ENCODE measurements at places on chromosomes 4 and X.

DNA sequence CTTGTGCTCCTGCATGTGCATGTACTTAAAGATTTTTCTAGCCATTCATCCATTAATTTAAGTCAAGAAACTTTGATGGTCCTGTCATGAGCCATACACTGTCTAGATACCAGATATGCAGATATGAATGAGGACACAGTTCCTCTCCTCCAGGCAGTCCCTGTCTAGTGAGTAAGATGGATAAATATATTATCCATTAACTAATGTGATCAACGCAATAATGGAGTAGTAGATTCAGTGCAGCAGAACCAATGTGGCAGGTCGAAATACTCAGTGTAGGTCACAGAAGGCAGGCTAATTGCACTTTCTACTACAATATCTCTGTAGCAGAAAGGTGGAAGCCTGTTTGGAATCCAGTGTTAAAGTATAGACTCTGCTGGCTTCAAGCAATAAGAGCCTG is 112.5 kb downstream of the PCDH7 start:
- no peak for DNase-seq

- DNase-seq, result no peak
Measured at GRCh38 chr4:814312-814850, 11.5 kb downstream of the CPLX1 start.

GRCh38 chr4:161444626-161445025 is 719.2 kb downstream of the FSTL5 start:
- DNase-seq, result no peak

GRCh38 chr4:106355193-106355592 is 13.4 kb downstream of the GIMD1 start:
- no peak for DNase-seq

- DNase-seq, result no peak
Measured at GRCh38 chrX:5431823-5432222, 796.8 kb downstream of the NLGN4X start.

GRCh38 chr4:86556791-86557415 is 37.2 kb upstream of the PTPN13 start:
- DNase-seq, result no peak

DNA sequence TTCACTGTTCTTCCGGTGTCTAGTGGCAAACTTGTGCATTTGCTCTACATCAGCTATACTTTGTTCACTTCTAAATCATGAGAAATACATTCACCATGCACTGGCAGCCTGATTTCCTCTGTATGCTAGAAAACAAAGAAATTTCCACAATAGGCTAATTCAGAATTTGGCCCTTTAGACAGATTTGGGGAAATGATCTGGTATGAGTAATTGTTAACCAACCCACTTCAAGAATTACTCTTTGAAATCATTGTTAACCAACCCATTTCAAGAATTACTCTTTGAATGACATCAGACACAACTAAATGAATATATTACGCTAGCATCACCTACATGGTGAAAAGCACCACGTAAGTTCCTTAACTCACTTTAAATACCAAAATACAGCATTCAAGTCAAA is 14.6 kb downstream of the APBB2 start:
- no peak for DNase-seq

DNA sequence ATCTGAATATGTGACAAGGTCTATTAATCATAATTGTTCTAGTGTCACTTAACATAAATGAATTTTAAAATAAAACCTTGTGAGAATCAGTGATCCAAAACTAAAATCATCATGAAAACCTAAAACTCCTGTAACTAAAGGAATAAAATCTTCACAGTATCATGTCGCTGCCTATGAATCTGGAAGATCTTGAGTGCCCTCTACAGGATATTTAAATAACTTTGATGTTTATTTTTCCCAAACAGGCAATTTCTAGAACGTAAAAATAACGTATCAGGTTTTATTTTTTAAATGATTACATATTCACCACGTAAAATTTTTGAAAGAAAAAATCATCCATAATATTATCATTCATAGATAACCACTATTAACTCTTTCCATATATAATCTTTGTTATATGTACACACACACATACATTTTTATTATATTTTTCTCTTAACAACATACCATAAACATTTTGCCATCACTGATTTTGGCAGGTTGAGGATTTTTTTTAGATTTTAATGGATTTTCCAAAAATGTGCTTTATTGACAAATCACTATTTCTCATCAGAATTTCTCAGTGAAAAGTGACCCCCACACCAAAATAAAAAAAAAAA is 79.6 kb downstream of the COMMD8 start:
- DNase-seq, result no peak

DNA sequence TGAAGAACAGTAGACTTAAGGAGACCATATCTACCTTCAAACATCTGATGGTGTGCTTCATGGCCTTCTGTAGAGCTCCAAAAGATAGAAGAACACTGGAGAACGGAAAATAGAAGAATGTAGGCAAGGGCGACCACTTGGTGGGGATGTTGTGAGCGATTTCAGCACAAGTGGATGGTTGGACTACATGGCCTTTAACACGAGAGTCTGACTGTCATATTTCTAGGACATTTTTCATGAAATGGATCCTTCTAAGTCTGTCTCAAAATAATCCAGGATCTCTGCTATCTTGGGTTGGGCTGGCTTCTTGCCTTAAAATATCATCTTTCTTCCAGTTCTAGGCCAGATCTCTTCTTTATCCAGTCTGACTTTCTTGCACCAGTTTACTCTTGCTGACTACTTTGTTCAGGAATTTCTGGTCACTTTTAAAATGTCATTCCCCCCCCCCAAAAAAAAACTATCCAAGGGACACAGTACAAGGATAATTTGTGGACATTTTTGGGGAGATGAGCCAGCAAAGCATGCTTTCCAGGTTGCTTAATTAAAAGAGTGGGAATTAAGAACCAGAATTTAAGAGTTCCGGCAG is 1.2 kb upstream of the MID1IP1 start:
- peak; percentile 38 for DNase-seq

DNA sequence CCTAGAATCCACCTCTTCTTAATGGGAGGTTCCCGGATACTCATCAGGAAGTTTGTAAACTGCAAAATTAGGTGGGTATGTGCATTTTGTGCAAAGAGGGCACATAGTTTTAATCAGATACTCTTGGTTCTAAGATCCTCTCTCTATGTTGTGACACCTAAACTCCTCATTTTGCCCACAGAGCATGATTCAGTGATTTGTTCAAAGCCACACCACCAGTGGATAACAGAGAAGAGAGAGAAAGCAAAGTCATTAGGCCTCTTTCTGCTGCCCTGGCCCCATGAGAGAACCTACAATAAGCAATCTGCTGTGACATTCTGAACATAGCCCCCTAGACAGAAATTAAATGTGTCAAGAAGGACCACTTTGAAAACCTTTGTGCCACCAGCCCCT is 72.3 kb upstream of the STIM2 start:
- no peak for DNase-seq

DNA sequence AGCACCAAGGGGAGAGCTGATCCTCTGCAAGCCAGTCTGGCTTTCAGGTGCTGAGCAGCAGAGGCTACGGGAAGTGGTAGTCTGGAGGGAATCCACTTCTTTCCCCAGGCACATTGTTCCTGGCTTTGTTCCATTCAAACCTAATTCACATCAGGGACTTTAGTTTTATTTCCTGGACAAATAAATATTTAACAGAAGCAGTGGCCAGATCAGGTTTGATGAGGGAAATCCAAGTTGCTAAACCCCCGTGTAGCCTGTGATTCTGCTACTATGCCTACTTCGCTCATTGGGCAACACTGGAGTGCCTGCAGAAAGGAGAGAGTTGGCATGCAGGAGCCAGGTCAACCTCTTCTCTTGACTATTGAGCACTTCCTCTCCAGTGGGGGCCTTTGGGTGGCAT is 13.8 kb upstream of the STBD1 start:
- no peak for DNase-seq

DNA sequence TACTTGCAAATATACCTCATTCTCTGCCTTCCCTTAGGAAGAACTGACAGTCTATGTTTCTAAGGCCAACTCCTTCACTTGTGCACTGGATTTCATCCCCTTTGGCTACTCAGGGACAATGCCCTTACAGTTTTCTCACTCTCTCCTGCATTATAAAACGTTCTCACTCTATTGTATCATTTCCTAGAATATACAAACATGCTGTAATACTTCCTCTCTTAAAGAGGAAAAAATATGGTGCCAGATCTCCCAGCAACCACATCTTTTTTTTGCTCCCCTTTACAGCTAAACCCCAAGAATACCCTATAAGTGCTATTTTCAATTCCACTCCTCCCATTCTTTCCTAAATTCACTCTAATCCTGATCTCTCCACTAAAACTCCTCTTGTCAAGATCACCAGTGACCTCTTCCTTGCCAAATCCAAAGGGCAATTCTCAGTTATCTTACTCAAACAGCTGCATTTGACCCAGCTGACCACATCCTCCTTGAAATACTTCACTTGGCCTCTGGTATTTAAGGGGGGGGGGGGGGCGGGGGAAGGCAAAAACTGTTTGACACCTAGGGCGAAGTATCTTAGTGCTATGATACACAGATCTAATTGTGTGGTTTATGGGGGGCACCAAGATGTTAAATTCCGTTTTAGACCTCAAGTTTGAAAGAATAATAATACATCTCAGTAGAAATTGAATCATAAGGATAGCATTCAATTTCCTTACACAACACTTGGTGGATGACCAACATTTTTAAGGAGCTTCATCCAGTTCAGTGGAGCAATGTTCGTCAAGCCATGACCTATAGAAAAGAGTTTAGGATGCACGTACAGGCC is 1.6 kb downstream of the RCHY1 start:
- no peak for DNase-seq

DNA sequence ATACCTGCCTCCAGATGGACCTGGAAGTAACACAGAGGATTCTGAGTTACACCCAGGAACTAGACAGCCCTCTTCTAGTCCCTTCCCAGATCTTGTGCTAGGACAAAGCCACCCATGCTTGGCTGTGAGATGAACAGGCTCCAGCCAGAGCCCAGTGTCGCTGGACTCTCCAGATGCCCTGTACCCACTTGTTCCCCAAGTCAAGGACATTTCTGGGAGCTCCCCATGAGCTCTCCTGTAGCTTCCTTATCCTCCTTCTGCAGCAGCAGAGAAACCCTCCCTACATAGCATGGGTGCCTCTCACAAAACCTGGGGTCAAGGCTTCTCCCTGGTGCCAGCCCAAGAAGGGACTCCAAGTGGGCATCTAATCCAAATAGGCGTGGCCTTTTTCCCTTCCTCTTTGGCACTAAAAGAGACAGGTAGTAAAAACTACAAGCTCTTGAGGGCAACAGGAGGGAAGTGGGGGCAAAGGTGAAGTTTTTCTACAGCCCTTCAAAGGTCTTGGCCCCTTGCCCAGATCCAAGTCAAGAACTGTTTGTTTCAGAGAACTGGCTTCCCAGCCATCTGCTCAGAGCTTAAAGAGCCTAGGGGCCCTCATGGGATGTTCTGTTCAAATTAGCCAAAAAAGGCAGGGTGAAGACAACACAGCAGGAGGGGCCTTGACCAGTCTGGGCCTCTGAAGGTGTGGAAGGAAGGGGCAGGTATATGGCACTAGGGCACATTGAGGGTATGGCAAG is 8.5 kb upstream of the ERCC6L start:
- no peak for DNase-seq

- no peak for DNase-seq
Measured at GRCh38 chr4:135724421-135724820, 1522.8 kb upstream of the PABPC4L start.

GRCh38 chr4:7906171-7906701 is 33.4 kb downstream of the AFAP1 start:
- no peak for DNase-seq

GRCh38 chr4:74038425-74039314 is at the start of gene CXCL3:
Gene CXCL3 (minus strand): TSS chr4:74038689. CDS start chr4:74038611, 78 bp downstream.
- DNase-seq, result peak; percentile 17

- DNase-seq, result no peak
Measured at GRCh38 chrX:111338095-111338698, 67.9 kb upstream of the CAPN6 start.

DNA sequence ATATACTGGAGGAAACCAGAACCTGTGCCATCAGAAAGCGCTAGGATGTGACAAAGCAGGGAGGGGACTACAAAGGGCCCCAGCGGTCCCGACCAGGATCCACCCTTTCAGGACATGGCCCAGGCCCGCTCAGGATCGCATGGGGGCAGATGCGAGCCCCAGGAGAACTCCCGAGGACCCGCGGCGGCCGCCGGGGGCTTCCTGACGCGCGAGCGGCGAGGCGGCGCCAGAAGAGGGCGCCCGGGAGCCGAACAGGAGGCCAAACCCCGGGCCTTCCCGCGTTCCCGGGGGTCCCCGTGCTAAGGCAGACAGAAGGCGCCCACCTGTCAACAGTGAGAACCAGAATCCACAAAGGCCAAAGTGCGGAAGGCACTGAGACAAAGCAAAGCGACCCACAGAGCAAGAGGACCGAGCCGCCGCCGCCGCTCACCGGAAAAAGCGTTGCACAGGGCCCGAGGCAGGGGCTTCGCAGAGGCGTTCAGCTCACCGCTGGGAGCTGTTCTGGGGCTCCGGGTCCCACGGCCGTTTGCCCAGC is 7.3 kb upstream of the OPN1LW start:
- peak; percentile 57 for DNase-seq

DNA sequence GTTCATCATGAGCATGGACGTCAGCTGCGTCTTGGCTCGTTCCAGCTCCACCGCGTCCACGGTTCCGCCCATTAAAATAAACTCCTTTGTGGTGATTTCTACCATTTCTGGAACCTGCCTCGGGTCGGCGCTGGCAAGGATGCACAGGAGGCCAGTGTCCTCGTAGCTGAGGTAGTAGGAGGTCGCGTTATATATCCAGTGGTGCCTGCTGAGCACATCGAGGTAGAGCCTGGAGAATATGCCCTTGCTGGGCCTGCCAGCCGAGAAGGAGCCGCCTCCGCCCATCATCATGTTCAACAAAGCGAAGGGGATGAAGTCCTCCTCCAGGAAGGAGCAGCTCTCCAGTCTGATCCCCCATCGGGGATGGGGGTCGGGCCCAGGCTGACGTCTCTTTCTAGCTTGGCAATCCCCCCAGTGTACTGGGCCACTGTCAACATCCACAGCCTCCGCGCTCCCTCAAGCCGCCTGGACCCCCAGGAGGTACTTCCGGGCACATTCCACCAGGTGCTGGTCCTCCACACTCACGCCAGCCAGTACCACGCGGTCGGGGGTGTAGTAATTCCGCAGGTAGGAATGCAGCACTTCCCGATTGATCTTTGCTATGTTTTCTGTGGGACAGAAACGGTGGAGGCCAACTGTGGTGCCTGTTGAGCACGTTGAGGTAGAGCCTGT is 120.9 kb upstream of the GRID2 start:
- DNase-seq, result no peak

DNA sequence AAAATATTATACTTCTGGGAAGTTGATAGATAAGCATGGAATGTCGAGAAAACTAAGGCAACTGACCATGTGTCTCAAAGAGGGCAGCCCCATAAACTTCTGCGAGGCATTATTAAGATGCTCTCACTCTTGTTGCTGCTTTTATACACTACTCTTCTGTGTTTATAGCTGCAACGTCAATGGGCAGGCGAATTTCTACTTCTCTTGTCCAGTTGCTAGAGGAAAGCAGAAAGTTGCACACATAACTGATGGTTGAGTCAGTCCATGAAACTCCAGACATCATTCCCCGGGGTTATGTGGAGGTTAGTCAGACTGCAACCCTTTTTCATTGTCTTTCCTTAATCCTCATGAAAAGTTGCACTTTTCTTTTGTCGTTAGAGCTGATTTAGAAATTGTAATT is 39.8 kb downstream of the VCX3B start:
- no peak for DNase-seq

Measured in activated naive CD4-positive, alpha-beta T cell treated with anti-CD3 and anti-CD28 coated beads for 36 hours (primary cell).